Thoracic aorta (tissue), 2 donors: ENCODE measurements at places on chromosomes 1 and 21. TPM values are rescaled to one million over a fixed set of nuclear protein-coding genes. Genes with fewer than 3 reads are reported as not detected.
A peak's percentile ranks its signal among the peaks of the same experiment; 100 is the strongest.

GRCh38 chr1:165352442-165353293 is 3.8 kb downstream of the LMX1A start:
- no peak overlapping the region for H3K27ac ChIP-seq
- H3K4me3 ChIP-seq = no peak overlapping the region
- no peak for DNase-seq
- peaks cover 22% of the 10 kb centered on the region for H3K27me3 ChIP-seq

GRCh38 chr1:62436039-62436465 is 797 bp upstream of the USP1 start:
- peaks cover 13% of the 10 kb centered on the region for H3K4me1 ChIP-seq
- H3K27me3 ChIP-seq = no peaks in the 10 kb centered on the region
- no peaks in the 10 kb centered on the region for H3K36me3 ChIP-seq
- peak overlapping the region; percentile 97 for H3K4me3 ChIP-seq

The ZMYND12 gene
- total RNA-seq = not detected

The NCMAP gene
- total RNA-seq = not detected

DNA sequence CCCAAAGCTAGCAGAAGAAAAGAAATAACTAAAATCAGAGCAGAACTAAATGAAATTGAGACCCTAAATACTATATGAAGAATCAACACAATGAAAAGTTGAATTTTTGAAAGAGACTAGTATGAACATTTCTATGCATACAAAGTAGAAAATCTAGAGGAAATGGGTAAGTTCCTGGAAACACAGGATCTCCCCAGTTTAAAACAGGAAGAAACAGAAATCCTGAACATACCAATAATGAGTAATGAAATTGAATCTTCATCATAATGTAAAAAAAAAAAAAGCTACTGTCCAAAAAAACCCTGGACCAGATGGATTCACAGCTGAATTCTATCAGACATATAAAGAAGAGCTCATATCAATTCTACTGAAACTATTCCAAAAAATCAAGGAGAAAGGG is 233.5 kb downstream of the PLPP3 start:
- no peaks in the 10 kb centered on the region for H3K4me1 ChIP-seq
- H3K4me3 ChIP-seq = no peak overlapping the region
- H3K36me3 ChIP-seq = no peaks in the 10 kb centered on the region
- H3K27ac ChIP-seq = no peak overlapping the region

DNA sequence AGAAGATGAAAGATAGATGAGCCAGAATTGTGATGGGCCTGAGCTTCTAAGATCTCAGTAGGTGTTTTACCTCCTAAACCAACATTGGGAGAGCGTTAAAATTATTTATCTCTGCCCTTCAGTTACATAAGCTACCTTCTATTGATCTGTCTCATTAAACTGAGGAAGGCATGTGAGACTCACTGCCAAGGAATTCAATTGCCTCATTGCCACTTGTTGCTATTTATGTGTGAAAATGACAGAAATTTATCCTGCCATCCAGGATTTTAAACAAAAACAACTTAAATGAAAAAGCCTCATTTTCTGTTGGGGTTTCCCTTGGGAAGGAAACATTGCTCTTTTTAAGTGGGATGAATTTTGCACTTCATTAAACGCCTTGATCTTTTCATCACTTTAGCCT is 78.7 kb upstream of the RUNX1 start:
- no peaks in the 10 kb centered on the region for H3K4me1 ChIP-seq
- H3K27ac ChIP-seq = no peak overlapping the region
- H3K4me3 ChIP-seq = no peak overlapping the region

DNA sequence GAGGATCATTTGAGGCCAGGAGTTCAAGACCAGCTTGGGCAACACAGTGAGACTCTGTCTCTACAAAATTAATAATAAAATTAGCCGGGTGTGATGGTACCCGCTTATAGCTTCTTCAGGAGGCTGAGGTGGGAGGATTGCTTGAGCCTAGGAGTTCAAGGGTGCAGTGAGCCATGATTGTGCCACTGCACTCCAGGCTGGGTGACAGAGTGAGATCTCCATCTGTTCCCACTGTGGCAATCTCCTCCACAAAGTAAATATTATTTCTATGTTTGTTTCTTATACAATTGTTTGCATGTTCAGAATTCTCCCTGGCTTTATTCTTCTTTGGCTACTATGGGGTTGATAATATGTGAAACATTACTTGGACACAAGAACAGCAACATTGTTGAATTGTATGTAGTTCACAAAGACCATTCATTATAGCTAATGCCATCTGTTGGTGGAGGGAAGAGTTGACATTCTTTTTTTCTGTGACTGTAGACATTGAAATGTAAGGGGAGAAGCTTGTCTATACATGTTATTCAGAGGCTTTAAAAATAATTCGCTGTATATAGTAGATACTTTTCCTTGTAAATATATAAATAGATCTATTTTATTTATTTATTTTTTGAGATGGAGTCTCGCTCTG is 47.8 kb upstream of the SRSF10 start:
- DNase-seq = no peak
- no peaks in the 10 kb centered on the region for H3K27me3 ChIP-seq

The EPHA8 gene
- total RNA-seq = not detected

The HCN3 gene
- total RNA-seq = 1.9 TPM

DNA sequence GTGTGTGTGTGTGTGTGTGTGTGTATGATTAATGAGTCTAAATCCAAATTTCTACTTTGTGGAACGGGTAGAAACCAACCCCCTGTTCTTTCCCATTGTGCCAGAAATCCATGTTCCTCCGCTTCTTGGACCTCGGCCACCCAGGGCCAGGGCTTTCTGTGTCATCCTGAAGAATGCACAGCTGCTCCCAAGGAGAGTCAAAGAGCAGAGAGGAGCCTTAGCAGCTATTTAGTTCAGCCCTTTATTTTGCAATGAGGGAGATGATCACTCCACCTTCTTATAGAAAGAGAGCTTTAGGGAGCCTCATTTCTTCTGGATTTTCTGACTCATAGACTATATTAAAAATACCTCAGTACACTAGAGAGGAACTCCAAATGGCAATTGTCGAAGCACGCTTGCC is 489.3 kb upstream of the VAMP3 start:
- no peak overlapping the region for H3K27ac ChIP-seq
- H3K36me3 ChIP-seq = no peaks in the 10 kb centered on the region
- H3K4me3 ChIP-seq = no peak overlapping the region
- H3K4me1 ChIP-seq = no peaks in the 10 kb centered on the region

The SDF4 gene
- 230 TPM for total RNA-seq

DNA sequence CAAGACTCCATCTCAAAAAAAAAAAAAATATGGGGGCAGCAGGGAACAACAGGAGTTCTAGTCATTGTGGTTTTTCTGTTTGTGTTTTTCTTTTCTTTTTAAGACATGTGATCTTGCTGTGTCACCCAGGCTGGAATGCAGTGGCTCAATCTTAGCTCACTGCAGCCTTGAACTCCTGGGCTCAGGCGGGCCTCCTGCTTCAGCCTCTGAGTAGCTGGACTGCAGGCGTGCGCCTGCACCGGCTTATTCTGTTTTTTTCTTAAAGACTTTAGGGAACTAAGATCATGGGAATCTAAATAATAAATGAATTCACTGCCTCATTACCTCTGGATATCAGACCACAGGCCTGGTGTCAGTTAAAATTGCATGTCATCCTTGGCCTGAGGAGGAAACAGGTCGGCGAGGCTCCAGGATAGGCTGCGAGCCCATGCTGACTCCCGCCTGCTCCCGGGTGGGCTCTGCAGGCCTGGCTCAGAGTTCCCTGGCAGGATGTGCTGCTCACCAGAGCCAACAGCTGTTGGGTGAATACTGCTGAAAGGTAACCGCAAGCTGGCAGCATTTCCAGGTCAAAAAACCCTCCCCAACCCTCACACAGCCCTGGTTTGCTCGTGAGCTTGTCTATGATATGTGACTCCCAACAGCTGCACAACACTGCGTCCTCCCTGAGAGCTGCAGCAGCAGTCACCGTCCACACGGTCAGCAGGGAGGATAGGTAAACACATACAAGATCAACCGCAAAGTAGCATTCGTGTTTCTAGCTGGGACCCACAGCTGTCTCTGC is 58.1 kb downstream of the SCCPDH start:
- no peaks in the 10 kb centered on the region for H3K27me3 ChIP-seq
- H3K36me3 ChIP-seq = no peaks in the 10 kb centered on the region
- H3K4me3 ChIP-seq = no peak overlapping the region
- no peak for DNase-seq

DNA sequence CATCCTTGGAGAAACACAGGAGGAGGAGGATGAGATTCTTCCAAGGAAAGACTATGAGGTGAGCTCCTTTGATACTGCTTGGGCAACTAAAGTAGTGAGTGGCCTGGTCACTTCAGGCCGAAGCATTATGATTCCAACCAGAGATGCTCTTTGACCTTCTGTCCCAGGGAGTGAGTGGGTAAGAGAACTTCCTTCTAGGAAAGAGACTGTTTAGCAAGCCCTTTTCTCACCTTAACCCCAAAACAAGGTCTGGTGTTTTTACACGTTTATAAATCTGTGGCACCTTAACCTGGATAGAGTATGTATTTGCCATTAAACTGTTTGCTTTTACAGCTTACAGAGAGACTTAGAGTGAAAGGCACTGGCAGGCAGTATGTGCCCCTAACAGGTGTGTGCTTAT is 1.1 kb downstream of the CLCN6 start:
- peak overlapping the region; percentile 83 for H3K4me3 ChIP-seq
- H3K27ac ChIP-seq = peak overlapping the region; percentile 80
- H3K36me3 ChIP-seq = peaks cover 9% of the 10 kb centered on the region
- DNase-seq = no peak
- H3K27me3 ChIP-seq = no peaks in the 10 kb centered on the region
- H3K4me1 ChIP-seq = peaks cover 29% of the 10 kb centered on the region

The TTLL7 gene
- total RNA-seq = 71.4 TPM

The FOXO6 gene
- total RNA-seq = not detected

The OR10X1 gene
- total RNA-seq = not detected

GRCh38 chr1:172826096-172826741 is 167.3 kb downstream of the FASLG start:
- H3K27me3 ChIP-seq = no peaks in the 10 kb centered on the region
- no peaks in the 10 kb centered on the region for H3K4me1 ChIP-seq
- DNase-seq = no peak

The TMEM81 gene
- 0.85 TPM for total RNA-seq

The NOS1AP gene
- 12.2 TPM for total RNA-seq

DNA sequence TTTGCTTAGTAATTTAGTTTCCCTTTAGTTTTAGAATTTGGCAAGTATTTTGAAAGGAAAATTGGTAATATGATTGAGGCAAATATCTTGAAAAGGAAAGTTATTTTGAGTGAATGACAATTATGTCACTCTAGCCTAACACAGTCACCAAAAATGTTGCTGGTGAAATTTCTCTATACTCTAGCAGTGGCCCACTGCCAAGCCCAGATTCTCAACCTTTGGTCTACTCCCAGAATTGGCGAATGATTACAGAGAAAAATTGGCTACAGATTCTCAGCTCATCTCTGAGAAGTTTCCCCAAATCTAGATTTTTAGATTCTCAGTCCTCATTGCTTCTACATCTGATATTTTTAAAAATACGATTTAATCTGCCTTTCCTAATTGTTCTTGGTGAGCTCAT is 84.9 kb downstream of the PIGK start:
- H3K4me3 ChIP-seq = no peak overlapping the region
- no peak overlapping the region for H3K27ac ChIP-seq
- DNase-seq = no peak
- H3K36me3 ChIP-seq = no peaks in the 10 kb centered on the region
- H3K27me3 ChIP-seq = no peaks in the 10 kb centered on the region

The NFASC gene
- 26.2 TPM for total RNA-seq

GRCh38 chr1:206558794-206559671 is 51.7 kb downstream of the RASSF5 start:
- H3K36me3 ChIP-seq = no peaks in the 10 kb centered on the region
- H3K4me3 ChIP-seq = peak overlapping the region; percentile 75
- H3K27ac ChIP-seq = peak overlapping the region; percentile 19
- no peak for DNase-seq
